ENCODE measurements at places on chromosomes 2 and 18. TPM values are rescaled to one million over a fixed set of nuclear protein-coding genes. Genes with fewer than 3 reads are reported as not detected.

Gene SLC23A3
- 0.64 TPM for total RNA-seq

Gene ALK
- total RNA-seq = not detected

DNA sequence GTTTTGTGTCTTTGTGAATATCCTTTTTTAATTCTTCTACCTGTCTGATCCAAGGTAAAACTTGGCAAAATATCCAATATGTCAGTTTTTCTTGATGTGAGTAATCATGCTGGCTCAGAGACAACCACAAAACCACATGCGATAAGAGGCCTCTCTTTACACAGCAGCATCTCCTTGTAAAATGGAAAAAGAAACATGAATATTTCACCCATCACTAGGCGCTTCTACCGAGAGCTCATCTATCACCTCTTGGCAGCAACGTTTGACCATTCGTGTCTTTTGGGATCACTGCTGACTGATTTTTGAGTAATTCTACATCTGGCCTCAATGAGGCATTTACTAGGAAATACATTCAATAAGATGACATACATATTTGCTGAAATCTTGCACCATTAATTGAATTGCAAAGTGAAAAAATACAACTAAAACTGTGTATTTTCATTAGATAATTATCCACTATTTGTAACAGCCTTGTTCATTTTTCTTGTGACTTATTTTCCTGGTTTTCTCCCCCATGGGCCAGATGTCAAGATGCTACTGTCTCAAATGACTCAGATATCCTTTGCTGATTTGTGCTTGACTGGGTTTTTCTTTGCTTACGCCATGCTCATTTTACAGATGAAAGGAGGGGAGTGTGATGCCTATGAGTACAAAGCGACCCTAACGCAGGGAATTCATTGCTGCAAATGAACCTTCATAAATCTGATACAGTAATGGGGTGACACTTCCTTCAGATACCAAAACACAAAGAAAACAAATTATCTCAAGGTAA lies 467.5 kb downstream of the FBXO15 start:
- DNase-seq = peak; percentile 37

- DNase-seq = no peak
These were observed 73.1 kb downstream of the LRRC30 start for GRCh38 chr18:7304061-7304370.

GRCh38 chr18:69631281-69631680 lies 230.6 kb downstream of the DOK6 start:
- DNase-seq = no peak

Data from fibroblast of villous mesenchyme (primary cell).